ENCODE measurements at places on chromosomes 11 and 22. TPM values are rescaled to one million over a fixed set of nuclear protein-coding genes. Genes with fewer than 3 reads are reported as not detected.

GRCh38 chr11:123603666-123604065, 50.8 kb downstream of the SCN3B start:
- H3K27ac ChIP-seq: no peak overlapping the region
- no peak for DNase-seq
- peaks cover 53% of the 10 kb centered on the region for H3K36me3 ChIP-seq
- H3K27me3 ChIP-seq: no peaks in the 10 kb centered on the region

GRCh38 chr11:95542868-95543551, 246.6 kb downstream of the FAM76B start:
- H3K4me3 ChIP-seq: no peak overlapping the region
- no peak overlapping the region for H3K27ac ChIP-seq
- no peak for DNase-seq
- H3K4me1 ChIP-seq: no peaks in the 10 kb centered on the region
- H3K27me3 ChIP-seq: no peaks in the 10 kb centered on the region

- H3K4me3 ChIP-seq: no peak overlapping the region
- no peak overlapping the region for H3K27ac ChIP-seq
- H3K4me1 ChIP-seq: peaks cover 19% of the 10 kb centered on the region
- H3K36me3 ChIP-seq: no peaks in the 10 kb centered on the region
- H3K27me3 ChIP-seq: no peaks in the 10 kb centered on the region
- no peak for DNase-seq
Measured at GRCh38 chr22:20109411-20110358, 6.2 kb upstream of the RANBP1 start.

DNA sequence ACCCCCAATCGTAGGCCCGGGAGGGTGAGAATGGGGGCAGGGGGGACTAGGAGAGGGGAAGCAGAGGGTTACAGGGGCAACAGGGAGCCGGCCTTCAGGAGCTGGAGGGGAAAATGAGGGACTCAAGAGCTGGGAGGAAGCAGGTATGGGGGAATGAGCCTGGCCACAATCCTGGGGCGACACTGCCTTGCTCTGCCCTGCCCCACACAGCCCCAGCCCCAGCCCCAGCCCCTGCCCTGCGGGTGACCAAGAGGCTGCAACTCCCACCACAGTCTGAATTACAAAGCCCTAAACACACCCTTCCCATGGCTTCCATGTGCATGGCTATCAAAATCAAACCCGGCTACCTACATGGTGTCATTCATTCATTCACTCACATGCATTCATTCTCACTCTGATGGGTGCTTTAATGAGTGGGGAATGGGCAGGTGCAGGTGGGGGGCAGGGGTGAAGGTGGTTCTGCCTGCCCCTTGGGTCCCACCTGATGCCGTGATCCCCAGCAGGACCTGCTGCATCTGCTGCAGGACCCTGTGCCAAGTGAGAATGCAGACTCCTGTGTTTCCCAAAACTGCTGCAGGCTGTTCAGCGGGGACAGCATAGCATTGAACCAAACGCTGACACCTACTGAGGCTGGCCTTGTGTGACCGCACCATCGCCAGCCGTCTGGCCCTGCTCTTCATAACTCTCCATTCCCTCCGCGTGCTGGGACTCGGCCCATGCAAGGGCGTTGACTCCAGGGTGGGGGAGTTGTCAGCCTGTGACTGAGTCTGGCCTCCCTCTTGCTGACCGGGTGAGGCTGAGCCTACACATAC, 9.5 kb upstream of the LINC01488 start:
- H3K36me3 ChIP-seq: no peaks in the 10 kb centered on the region
- no peak overlapping the region for H3K27ac ChIP-seq
- DNase-seq: no peak
- H3K4me3 ChIP-seq: no peak overlapping the region

Gene CARD18
- not detected for total RNA-seq

DNA sequence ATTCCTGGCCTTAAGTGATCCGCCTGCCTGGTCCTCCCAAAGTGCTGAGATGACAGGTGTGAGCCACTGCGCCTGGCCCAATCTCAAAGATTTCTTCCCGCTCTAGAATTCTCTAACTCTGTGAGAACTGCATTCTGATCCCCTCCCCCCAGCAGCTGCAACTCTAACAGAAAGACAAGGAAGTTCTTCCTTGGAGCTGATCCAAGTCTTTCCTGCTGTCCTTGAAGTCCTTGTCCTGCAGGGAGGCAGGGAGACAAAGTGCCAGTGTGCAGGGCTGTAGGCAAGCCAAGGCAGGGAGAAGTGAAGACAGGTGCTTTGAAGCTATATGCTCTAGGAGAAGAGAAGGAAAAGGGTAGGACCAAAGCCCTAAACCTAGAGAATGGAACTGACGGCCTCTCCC, 9.5 kb upstream of the GGA1 start:
- no peak overlapping the region for H3K27ac ChIP-seq
- no peak for DNase-seq
- no peak overlapping the region for H3K4me3 ChIP-seq
- H3K4me1 ChIP-seq: peaks cover 16% of the 10 kb centered on the region
- H3K36me3 ChIP-seq: no peaks in the 10 kb centered on the region

DNA sequence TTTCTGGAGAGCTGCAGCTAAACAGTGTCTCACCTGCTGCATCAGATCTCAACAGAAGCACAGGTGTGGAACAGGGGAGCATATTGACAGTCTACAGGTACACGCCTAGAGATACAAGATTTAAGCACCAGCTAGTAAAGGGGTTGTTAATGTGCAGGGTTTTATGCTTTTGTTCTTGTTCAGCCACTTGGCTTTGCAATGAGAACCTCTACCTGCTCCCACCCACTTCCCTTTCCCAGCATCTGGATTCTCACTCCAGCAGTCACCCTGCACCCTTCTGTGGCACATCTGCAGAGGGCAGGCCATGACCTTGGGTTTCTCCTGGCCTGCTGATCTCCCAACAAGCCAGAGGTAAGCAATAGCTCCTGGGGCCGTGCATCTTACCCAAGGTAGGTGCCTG, 446.6 kb downstream of the BUD13 start:
- H3K36me3 ChIP-seq: no peaks in the 10 kb centered on the region
- no peaks in the 10 kb centered on the region for H3K4me1 ChIP-seq
- H3K27me3 ChIP-seq: no peaks in the 10 kb centered on the region
- DNase-seq: no peak

GRCh38 chr11:1382831-1383607, 6.7 kb upstream of the BRSK2 start:
- no peak overlapping the region for H3K4me3 ChIP-seq
- H3K27ac ChIP-seq: no peak overlapping the region
- H3K4me1 ChIP-seq: no peaks in the 10 kb centered on the region
- H3K27me3 ChIP-seq: no peaks in the 10 kb centered on the region
- DNase-seq: peak; percentile 50

- peaks cover 59% of the 10 kb centered on the region for H3K4me1 ChIP-seq
- H3K27ac ChIP-seq: no peak overlapping the region
- H3K36me3 ChIP-seq: no peaks in the 10 kb centered on the region
- H3K4me3 ChIP-seq: peak overlapping the region; percentile 98
Measured at GRCh38 chr11:65571940-65572339, 398 bp upstream of the FAM89B start.

- no peak overlapping the region for H3K27ac ChIP-seq
- H3K36me3 ChIP-seq: no peaks in the 10 kb centered on the region
- no peaks in the 10 kb centered on the region for H3K4me1 ChIP-seq
- H3K27me3 ChIP-seq: no peaks in the 10 kb centered on the region
- H3K4me3 ChIP-seq: no peak overlapping the region
Measured at GRCh38 chr22:35547987-35548721, 7.5 kb downstream of the RASD2 start.

Gene RFPL2
- not detected for total RNA-seq

- no peak overlapping the region for H3K27ac ChIP-seq
- H3K4me1 ChIP-seq: peaks cover 6% of the 10 kb centered on the region
- H3K4me3 ChIP-seq: no peak overlapping the region
- no peaks in the 10 kb centered on the region for H3K27me3 ChIP-seq
Measured at GRCh38 chr22:39234867-39235687, 9.7 kb downstream of the PDGFB start.

Gene OR5M11
- total RNA-seq: not detected

- no peaks in the 10 kb centered on the region for H3K4me1 ChIP-seq
- no peaks in the 10 kb centered on the region for H3K36me3 ChIP-seq
- no peak for DNase-seq
- no peak overlapping the region for H3K27ac ChIP-seq
- no peak overlapping the region for H3K4me3 ChIP-seq
- H3K27me3 ChIP-seq: peaks cover 2% of the 10 kb centered on the region
Measured at GRCh38 chr11:86637988-86638387, 34.4 kb downstream of the ME3 start.

- no peak overlapping the region for H3K4me3 ChIP-seq
- no peaks in the 10 kb centered on the region for H3K36me3 ChIP-seq
- H3K27me3 ChIP-seq: no peaks in the 10 kb centered on the region
- DNase-seq: no peak
- no peak overlapping the region for H3K27ac ChIP-seq
Measured at GRCh38 chr11:13189561-13190426, 87.8 kb upstream of the BMAL1 start.

- no peak overlapping the region for H3K27ac ChIP-seq
- no peak overlapping the region for H3K4me3 ChIP-seq
- no peaks in the 10 kb centered on the region for H3K27me3 ChIP-seq
- H3K4me1 ChIP-seq: no peaks in the 10 kb centered on the region
- peaks cover 14% of the 10 kb centered on the region for H3K36me3 ChIP-seq
- no peak for DNase-seq
Measured at GRCh38 chr11:112042161-112042960, 17.2 kb downstream of the DLAT start.

Gene KCTD14
- total RNA-seq: not detected

Gene GGTLC2
- total RNA-seq: not detected

Gene CABP4
- not detected for total RNA-seq

Gene TBX10
- total RNA-seq: not detected

Gene EIF4G2
- total RNA-seq: 304 TPM

Gene GAB4
- total RNA-seq: not detected

GRCh38 chr11:61793083-61793828, 545 bp downstream of the FEN1 start:
- H3K4me1 ChIP-seq: peaks cover 27% of the 10 kb centered on the region
- H3K27me3 ChIP-seq: no peaks in the 10 kb centered on the region

DNA sequence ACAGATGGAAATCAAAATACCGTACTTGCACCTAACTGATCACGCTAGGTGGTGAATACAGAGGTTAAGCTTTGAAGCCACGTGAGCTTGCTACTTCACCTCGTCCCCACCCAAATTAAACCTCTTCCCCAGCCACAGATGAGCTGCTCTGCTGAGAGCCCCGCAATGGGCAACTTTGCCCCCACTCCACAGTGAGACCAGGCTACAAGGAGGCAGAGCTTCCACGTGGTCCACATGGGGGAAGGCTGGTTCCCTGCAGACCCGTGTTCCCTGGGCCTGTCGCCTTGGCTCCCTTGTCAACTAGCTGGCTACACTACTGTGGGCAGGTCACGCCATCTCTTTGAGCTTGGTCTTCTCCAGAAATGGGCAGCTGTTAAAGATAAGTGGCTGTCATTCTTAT, 10.9 kb downstream of the CD5 start:
- H3K4me3 ChIP-seq: no peak overlapping the region
- no peaks in the 10 kb centered on the region for H3K4me1 ChIP-seq
- no peaks in the 10 kb centered on the region for H3K36me3 ChIP-seq
- H3K27ac ChIP-seq: no peak overlapping the region

Gene B3GAT3
- 43.5 TPM for total RNA-seq

Gene GDPD4
- not detected for total RNA-seq

Gene SEPTIN3
- not detected for total RNA-seq

- H3K27me3 ChIP-seq: 0 out of 2 replicates have a peak, but pooled peaks cover 4% of the 10 kb centered on the region
- no peak overlapping the region for H3K27ac ChIP-seq
- H3K4me3 ChIP-seq: no peak overlapping the region
- no peaks in the 10 kb centered on the region for H3K36me3 ChIP-seq
- DNase-seq: no peak
Measured at GRCh38 chr11:106327637-106328036, 250.2 kb downstream of the AASDHPPT start.

DNA sequence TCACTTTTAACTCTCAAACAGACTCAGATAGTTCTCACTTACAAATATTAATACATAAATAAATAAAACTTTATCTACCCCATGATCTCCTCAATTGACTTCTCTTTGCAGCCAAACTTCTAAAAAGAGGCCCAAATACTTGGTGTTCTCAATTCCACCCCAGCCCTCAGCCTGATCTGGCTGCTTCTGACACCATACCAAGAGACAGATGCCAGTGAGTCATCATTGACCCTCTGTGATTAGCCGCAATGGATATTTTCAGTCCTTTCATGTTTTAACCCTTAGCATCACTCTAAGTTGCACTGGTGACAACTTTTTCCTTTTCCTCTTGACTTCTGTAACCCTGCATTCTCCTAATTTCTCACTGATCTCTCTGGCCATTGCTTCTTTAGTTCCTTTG, 184.1 kb upstream of the ARHGAP20 start:
- H3K4me3 ChIP-seq: no peak overlapping the region
- H3K4me1 ChIP-seq: no peaks in the 10 kb centered on the region
- H3K27me3 ChIP-seq: no peaks in the 10 kb centered on the region
- no peak overlapping the region for H3K27ac ChIP-seq
- no peaks in the 10 kb centered on the region for H3K36me3 ChIP-seq

- H3K36me3 ChIP-seq: no peaks in the 10 kb centered on the region
- H3K4me3 ChIP-seq: no peak overlapping the region
- no peaks in the 10 kb centered on the region for H3K27me3 ChIP-seq
- DNase-seq: no peak
- H3K27ac ChIP-seq: no peak overlapping the region
Measured at GRCh38 chr11:77020734-77021133, 13.5 kb upstream of the B3GNT6 start.

DNA sequence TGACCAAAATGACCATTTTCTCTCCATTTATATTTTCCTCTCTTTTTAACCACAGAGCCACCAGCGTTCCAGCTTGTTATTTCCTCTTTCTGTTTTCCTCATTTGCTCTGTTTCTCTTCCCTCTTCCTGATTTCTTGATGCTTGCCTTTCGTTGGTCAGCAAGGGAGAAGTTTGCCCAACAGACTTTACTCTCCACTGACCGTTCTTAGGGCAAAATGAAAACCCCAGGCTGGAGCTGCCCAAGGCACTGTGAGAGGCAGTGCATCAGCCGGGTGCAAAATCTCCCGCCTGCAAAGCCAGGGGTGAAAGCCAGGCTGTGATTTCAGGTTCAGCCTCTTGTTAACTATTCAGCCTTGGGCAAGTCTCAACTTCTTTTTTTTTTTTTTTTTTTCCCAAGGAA, 26.1 kb upstream of the APLP2 start:
- H3K27ac ChIP-seq: no peak overlapping the region
- no peak for DNase-seq
- H3K4me1 ChIP-seq: no peaks in the 10 kb centered on the region
- H3K36me3 ChIP-seq: no peaks in the 10 kb centered on the region
- H3K27me3 ChIP-seq: no peaks in the 10 kb centered on the region

- 0 out of 2 replicates have a peak, but pooled peaks cover 2% of the 10 kb centered on the region for H3K36me3 ChIP-seq
- no peak overlapping the region for H3K27ac ChIP-seq
- H3K27me3 ChIP-seq: no peaks in the 10 kb centered on the region
- H3K4me1 ChIP-seq: no peaks in the 10 kb centered on the region
Measured at GRCh38 chr22:50435291-50436014, 39.4 kb downstream of the SBF1 start.

DNA sequence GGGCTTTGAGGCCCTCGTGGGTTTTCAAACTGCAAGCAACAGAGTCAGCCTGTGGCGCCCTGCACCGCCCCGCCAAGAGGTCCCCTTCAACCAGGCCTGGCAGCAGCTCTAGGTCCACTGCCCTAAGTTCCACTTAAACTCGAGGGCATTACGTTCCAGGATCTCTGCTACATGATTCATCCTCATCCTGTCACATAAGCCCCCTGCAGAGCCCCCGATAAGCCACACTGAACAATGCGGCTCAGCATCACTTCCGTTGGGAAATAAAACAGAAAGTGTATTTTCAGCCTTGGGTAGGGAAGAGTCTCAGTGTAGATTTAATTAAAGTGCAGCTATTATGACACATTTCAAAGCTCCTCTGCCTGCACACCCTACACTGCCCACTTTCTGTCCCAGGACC, 24.6 kb downstream of the SULT4A1 start:
- H3K27ac ChIP-seq: no peak overlapping the region
- H3K27me3 ChIP-seq: no peaks in the 10 kb centered on the region
- DNase-seq: no peak
- H3K4me3 ChIP-seq: no peak overlapping the region

GRCh38 chr11:115197031-115197430, 307.2 kb downstream of the CADM1 start:
- no peaks in the 10 kb centered on the region for H3K27me3 ChIP-seq
- no peak overlapping the region for H3K4me3 ChIP-seq
- H3K36me3 ChIP-seq: no peaks in the 10 kb centered on the region
- no peak for DNase-seq
